Activated T-cell treated with anti-CD3 and anti-CD28 coated beads, Interleukin-2, amount 50 U/mL, for 1 hour (primary cell): ENCODE measurements at places on chromosomes 6 and 20.

- DNase-seq, result no peak
These were observed 134.9 kb downstream of the GMDS start for GRCh38 chr6:2110504-2110903.

DNA sequence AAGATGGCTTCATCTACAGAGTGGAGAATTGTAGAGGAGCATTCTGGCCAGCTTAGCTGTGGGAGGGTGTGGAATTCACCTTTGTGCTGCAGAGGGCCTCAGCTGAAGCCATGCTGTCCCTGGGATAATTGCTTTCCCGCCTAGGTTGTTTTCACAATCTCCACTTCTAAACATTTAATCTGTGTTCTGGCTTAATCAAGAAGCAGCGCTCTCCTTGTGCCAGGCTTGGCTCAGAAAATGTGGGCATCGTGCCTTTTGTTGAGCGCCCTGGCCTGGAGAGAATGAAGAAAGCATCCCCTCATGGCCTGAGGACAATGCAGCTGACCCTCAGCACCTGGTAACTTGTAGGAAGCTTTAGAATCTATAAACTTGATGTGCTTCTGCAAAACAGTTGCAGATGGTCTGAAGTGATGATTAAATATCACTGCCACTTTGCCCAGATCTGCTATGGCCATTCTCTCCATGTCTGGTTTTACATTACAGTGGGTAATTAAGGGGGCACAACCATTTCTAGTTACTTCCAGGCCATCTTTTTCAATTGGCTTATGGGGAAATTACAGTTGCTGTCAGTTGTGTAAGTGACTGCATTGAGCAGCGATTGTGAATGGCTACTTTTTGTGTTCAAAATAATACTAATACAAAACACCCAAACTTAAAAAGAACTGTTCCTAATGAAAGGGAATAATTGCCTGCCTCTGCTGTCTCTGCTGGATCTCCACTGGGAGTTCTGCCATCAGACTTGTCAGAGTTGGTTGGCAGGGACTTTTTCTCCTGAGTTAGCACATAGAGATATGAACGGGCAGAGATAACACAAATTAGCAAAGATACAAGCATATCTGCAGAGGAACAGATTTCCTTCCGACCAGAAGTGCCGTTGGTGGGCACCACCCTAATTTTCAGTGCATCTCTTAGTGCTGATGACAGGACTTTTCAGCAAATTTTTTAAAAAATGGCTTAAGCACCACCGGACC lies 18.4 kb downstream of the CTNNBL1 start:
- DNase-seq, result no peak

GRCh38 chr6:149284904-149285303 lies 32.6 kb upstream of the TAB2 start:
- no peak for DNase-seq

GRCh38 chr6:121365536-121366521 lies 31.5 kb upstream of the TBC1D32 start:
- no peak for DNase-seq

GRCh38 chr6:14454473-14454775 lies 336.9 kb downstream of the CD83 start:
- DNase-seq, result no peak
